Right lung (tissue), 10 donors: ENCODE measurements at places on chromosomes 13 and 19. TPM values are rescaled to one million over a fixed set of nuclear protein-coding genes. Genes with fewer than 3 reads are reported as not detected.

KIR3DL2 gene
- polyA plus RNA-seq, result not detected

ICAM1 gene
- 16.8 TPM for polyA plus RNA-seq

CXCL17 gene
- 16.0 TPM for polyA plus RNA-seq

SF3A2 gene
- polyA plus RNA-seq, result 80.2 TPM

AKAP8L gene
- polyA plus RNA-seq, result 118 TPM

TMEM161A gene
- polyA plus RNA-seq, result 25.3 TPM

SH2D3A gene
- polyA plus RNA-seq, result 7.9 TPM

ZGLP1 gene
- polyA plus RNA-seq, result 9.2 TPM

PLEKHG2 gene
- 98.2 TPM for polyA plus RNA-seq

SBNO2 gene
- polyA plus RNA-seq, result 16.9 TPM

C1QTNF9B gene
- polyA plus RNA-seq, result 0.97 TPM

NFKBIB gene
- 10.1 TPM for polyA plus RNA-seq

ZNF491 gene
- 6.3 TPM for polyA plus RNA-seq

CRYL1 gene
- 24.9 TPM for polyA plus RNA-seq

MISP gene
- 15.9 TPM for polyA plus RNA-seq

PRDX2 gene
- polyA plus RNA-seq, result 304 TPM

LYPD5 gene
- 0.49 TPM for polyA plus RNA-seq

SLAIN1 gene
- polyA plus RNA-seq, result 27.9 TPM

ADGRL1 gene
- polyA plus RNA-seq, result 28.4 TPM

MYO1F gene
- 12.2 TPM for polyA plus RNA-seq

SULT2A1 gene
- polyA plus RNA-seq, result 0.10 TPM

JAK3 gene
- 2.8 TPM for polyA plus RNA-seq

LILRA2 gene
- polyA plus RNA-seq, result 0.96 TPM

FUT3 gene
- polyA plus RNA-seq, result not detected

AXL gene
- 31.8 TPM for polyA plus RNA-seq

NRTN gene
- 2.0 TPM for polyA plus RNA-seq

SYNGR4 gene
- not detected for polyA plus RNA-seq

CPB2 gene
- polyA plus RNA-seq, result 1.8 TPM

TPTE2 gene
- polyA plus RNA-seq, result 0.22 TPM
